Activated CD4-positive, alpha-beta memory T cell treated with anti-CD3 and anti-CD28 coated beads for 36 hours (primary cell): ENCODE measurements at places on chromosomes 16 and 17. TPM values are rescaled to one million over a fixed set of nuclear protein-coding genes. Genes with fewer than 3 reads are reported as not detected.

GRCh38 chr17:42806249-42806648 lies 7.6 kb downstream of the CNTD1 start:
- DNase-seq: no peak

DNA sequence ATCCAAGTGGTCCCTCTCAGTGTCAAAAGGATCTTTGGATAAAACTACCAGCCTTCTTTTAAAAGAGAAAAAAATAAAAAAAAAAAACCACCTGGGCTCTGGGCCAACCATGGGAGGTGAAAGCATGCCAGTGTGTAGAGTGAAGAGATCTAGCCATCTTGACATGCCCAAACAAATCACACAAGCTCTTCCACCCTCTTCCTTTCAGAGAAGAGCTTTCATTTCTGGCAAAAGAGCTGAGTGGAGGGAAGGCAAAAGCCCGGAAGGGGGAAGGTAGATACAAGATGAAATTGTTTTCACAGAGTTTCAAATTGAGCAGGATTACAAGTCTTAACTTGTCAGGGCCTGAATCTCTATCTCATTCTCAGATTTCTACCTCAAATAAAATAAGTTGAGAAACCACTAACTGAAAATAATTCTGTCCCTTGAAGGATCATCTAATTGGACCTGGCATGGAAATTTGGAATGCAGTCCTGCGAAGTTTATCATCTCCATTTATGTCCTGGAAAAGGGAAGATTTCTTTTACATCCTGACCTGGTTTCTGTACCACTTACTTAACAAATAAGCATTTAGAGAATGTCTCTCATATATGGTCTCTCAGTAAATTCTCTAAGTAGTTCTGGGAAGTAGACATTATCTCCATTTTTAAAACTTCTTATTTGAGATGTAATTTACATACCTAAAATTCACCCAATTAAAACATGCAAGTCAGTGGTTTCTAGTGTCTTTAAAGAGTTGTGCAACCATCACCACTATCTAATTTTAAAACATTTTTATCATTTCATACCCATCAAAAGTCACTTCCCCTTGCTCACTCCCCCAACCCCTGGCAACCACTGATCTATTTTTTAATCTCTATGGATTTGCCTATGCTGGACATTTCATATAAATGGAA lies 93.7 kb downstream of the TANGO6 start:
- no peak for DNase-seq

GRCh38 chr17:47470836-47471235 lies 60.1 kb upstream of the NPEPPS start:
- no peak for DNase-seq

- DNase-seq: peak; percentile 27
Observed at GRCh38 chr16:11621539-11621919, 34.8 kb upstream of the LITAF start.

GRCh38 chr16:78435260-78435659 lies 335.8 kb downstream of the WWOX start:
- no peak for DNase-seq

GRCh38 chr17:146546-146945 lies 9.2 kb downstream of the SCGB1C2 start:
- no peak for DNase-seq

DNA sequence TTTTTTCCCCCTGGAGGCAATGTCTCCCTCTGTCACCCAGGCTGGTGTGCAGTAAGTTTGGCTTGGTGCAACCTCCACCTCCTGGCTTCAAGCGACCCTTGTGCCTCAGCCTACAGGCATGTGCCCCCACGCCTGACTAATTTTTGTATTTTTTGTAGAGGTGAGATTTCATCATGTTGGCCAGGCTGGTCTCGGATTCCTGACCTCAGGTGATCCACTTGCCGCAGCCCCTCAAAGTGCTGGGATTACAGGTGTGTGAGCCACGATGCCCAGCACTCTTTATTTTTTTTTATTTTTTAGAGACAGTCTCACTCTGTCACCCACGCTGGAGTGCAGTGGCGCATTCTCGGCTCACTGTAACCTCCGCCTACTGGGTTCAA lies 113.2 kb downstream of the ABCC6 start:
- DNase-seq: no peak

- no peak for DNase-seq
Observed at GRCh38 chr17:40496634-40497420, 4.6 kb downstream of the TNS4 start.

DNA sequence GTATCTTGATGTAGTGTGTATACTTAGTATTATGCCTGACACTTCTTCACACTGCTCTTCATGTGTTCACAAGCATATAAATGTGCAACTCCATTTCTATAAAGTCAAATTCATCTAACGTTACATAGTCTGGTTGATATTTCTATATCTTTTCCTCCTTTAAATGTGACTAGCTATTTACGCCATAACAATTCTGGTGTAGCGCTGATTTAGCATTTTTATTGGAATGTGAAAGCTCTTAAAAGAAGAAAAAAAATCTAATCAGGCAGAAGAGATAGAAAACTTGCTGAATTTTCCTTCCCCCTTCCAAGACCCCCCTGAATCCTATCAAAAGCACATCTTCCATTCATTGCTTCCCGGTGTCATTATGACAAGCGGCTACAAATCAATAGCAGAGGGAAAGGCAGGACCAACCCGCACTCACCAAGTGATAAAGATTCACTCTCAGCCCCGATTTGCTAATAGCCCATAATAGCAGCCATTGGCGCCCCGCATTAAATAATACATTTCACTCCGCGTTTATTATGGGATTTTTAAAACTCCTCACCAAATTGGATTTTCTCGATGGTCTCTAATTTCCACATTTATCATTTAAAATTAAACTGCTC lies 299.5 kb upstream of the PMFBP1 start:
- no peak for DNase-seq

GRCh38 chr17:75064867-75065561 lies 18.0 kb downstream of the KCTD2 start:
- DNase-seq: no peak

DNA sequence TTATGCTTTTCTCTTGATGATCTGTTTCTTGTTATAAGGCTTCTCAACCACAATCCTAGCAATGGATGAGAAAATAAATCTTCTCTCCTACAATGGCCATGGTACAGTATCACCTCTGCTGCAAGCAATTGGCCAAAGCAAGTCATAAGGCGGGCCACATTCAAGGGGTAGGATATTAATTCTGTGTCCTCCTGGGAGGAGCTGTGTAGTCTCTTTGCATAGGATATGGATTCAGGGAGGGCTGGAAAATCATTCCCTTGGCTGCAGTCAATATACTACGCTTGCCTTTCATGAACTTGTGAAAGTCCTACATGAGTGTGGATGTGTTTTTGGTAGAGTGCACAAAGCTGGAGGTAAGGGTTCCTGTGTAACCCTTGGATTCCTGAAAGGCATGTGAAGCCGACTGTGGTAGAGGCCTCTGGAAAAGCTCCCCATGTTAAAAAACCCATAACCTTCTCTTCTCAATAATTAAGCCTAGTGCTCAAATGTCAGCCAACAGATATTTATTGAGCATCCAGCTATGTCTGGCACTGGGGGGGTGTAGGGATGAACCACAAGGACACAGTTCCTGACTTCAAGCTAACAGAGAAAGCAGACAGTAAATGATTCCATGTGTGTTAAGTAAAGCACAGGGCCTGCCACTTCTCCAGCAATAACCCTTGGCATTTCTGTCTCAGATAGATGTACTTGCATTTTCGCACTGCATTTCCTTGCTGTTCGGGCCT lies 147.6 kb upstream of the HS3ST3A1 start:
- DNase-seq: no peak

DNA sequence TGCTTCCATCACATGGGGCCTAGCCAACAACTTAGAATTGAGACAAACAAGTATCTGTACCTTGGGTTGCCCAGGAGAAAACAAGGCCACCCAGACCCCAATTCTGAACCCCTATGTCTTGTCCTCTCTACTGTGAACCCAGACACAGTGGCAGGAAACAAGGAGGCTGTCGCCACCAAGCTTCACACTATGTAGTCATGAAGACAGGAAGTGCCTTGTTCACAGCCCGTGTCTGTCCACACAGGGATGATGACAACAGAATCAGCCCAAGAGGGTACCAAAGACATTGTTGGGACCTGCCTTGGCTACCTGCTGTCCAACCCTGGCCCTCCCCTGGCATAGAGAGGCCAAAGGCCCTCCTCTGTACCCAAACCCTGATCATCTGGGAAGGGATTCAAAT lies 84.8 kb downstream of the CDYL2 start:
- peak; percentile 35 for DNase-seq

GRCh38 chr17:12867726-12868125 lies 78.4 kb downstream of the ARHGAP44 start:
- no peak for DNase-seq

DNA sequence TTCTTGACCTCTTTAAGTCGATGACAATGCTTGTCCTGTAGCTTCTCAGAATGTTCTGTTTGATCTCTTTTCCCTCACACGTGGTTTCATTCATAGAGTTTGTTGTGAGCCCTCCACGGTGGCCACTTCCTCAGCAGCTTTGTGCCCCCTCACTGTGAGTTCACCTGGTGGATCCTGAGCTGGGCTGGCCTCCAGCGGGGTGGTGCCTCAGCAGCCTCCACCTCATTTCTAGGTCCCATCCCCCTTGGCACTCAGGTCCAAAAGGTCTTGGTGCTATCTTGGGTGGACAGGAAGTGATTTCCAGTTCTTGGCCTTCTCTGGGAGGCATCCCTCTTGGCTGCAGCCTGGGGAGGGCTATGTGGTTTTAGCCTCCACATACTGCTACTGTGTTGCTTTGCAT lies 203.2 kb upstream of the WSCD1 start:
- no peak for DNase-seq

DNA sequence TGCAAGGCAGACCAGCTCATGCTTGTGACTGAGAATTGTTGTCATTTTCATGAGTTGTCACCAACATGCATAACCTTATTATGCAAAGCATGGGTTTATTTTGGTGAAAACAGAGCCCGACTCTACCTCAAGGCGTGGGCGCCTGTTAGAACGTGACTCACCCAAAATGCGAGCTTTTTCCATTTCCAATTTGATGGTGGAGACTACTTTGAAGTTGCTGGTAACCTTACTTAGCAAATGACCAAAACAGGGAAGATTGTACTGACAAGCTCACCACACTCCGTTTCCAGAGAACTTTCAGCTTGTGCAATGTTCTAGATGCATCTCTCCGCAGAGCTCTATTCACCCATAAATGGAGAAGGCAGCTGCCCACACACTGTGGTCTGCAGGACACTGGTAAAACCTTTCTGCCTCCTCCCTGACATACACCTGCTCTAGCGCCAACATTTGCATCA lies 284.5 kb downstream of the MAF start:
- peak; percentile 92 for DNase-seq

- peak; percentile 11 for DNase-seq
Observed at GRCh38 chr16:17306745-17307144, 164.0 kb downstream of the XYLT1 start.

DNA sequence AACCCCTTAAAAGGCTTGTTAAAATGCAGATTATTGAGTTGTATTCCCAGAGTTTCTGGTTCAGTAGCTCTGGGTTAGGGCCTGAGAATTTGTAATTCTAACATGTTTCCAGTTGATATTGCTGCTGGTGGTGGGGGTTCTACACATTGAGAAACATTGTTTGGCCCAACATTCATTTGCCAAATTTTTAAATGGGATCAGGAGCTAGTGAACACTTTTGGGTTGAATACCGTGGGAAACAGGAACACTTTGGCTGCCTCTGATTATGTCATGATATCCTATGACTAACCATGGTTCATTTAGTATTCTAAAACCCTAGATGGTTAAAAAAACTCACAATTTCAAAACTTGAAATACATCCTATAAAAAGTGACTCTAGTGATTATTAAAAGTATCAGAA lies 89.3 kb downstream of the RPGRIP1L start:
- DNase-seq: no peak

DNA sequence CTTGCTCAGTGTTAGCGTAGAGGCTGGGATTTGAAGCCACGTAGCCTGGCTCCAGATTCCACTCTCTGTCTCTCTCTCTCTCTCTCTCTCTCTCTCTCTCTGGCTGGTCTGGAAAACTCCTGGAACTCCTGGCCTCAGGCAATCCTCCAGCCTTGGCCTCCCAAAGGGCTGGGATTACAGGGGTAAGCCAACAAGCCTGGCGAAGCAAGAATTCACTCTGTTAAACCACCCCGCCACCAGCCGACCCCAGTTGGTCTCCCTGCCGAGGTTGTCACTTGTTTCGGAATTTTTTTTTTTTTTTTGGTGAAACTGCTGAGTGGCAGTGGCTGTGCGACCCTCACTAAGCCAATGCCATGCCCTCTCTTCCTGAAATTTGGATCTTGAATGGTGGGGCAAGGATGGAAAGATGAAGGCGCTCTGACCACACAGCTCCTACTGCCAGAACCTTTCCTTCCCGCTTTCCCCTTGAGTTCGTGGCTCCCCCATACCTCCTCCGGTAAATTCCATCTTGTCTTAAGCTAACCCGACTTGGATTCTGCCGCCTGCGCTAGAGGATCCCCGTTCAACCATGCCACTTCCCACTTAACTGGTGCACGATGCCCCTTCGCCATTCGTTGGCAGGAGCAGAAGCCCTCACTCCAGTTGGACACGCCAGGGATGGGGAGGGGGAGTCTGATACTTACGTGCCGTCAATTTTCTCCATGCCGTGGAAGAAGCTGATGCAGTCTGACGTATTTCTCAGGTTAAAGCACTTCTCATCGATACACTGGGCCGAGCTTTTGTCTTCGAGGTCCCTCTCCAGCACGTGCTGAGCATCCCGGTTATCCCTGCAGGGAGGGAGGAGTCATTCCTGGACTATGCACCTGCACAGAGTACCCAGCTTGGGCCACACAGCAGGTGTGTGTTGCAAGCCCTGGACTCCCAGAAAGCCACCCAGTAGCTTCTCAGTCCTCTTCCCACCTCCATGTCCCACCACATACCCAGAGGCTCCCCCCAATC lies 13.1 kb downstream of the TEKT5 start:
- no peak for DNase-seq

DNA sequence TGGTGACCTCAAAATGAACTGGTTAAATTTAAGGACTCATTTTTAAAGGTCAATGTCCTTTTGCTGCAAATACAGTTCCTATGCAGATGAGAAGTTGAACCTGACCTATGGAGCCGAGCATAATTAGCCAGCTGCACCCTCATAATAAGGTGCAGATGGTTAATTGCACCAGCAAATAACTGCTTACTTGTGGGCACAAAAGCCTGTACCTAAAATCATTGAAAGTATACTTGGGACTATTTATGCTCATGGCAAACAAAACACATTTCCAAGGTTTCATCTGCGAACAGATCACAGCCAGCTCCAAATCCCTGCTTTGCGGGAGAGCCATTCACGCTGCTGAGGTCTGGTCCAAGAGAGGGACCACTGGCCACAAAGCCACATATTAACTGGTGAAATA lies 13.0 kb downstream of the HYDIN start:
- no peak for DNase-seq

GRCh38 chr16:87173294-87173893 lies 143.8 kb downstream of the C16orf95 start:
- no peak for DNase-seq

DNA sequence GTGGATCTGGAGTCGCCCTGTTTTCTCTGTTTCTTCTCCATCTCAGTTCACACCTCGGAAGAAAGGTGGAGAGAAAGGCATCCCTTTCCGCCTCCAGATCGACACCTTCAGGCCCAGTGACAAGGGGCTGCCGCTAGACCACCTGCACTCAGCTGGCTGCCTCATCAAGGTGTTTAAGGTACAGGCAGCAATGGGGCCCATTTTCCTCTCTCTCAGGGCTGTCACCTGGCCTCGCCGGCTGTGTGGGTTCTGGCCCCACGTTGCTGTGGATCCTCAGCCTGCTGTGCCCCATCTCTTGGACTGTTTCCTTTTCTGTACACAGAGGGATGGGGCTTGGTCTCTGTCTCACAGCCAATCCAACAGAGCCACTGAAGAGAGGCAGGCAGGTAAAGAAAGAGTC lies 17.4 kb upstream of the STAC2 start:
- no peak for DNase-seq

MEIOC gene
- total RNA-seq: 0.46 TPM

TMEM208 gene
- total RNA-seq: 39.3 TPM

FADS6 gene
- total RNA-seq: not detected

GRIN2A gene
- not detected for total RNA-seq

PERCC1 gene
- total RNA-seq: not detected

TP53TG3C gene
- total RNA-seq: not detected
